ENCODE measurements at places on chromosomes 6 and 20.

DNA sequence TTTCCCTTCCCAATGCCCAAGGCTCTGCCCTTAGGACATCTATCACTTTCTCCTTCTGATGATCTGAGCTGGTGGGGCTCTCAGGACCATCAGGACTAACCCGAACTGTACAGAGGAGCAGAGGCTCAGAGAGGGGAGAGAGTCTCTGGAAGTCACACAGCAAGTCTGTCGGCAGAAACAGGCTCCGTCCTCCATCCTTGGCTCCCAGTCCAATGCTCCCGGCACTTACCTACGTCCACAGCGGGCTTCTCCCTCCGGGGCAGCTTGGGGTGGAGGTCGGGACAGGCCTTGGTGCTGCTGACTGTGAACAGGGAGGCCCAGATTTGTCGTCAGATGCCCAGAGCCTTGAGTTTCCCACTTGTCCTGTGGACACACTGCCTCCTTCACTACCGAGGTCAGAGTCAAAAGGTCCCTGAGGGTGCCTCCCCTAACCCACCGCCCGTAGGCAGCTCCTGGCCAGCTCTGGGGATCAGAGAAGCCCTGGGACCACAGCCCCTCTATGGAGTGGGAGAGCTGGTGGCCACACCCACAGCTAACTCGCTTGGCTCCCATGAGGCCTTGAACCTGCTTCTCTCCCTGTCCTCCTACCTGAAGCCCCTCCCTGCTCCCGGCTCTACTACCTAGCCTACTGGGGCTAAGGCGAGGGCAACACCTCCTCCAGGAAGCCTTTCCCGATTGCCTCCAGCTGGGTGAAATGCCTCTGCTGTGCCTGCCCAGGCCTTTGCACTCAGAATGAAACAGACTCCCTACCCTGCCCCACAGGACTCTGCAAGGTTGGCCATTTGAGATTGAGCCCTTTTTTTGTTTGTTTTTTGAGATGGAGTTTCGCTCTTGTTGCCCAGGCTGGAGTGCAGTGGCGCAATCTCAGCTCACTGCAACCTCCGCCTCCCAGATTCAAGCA, 22.6 kb downstream of the VSTM2L start:
- DNase-seq = no peak

DNA sequence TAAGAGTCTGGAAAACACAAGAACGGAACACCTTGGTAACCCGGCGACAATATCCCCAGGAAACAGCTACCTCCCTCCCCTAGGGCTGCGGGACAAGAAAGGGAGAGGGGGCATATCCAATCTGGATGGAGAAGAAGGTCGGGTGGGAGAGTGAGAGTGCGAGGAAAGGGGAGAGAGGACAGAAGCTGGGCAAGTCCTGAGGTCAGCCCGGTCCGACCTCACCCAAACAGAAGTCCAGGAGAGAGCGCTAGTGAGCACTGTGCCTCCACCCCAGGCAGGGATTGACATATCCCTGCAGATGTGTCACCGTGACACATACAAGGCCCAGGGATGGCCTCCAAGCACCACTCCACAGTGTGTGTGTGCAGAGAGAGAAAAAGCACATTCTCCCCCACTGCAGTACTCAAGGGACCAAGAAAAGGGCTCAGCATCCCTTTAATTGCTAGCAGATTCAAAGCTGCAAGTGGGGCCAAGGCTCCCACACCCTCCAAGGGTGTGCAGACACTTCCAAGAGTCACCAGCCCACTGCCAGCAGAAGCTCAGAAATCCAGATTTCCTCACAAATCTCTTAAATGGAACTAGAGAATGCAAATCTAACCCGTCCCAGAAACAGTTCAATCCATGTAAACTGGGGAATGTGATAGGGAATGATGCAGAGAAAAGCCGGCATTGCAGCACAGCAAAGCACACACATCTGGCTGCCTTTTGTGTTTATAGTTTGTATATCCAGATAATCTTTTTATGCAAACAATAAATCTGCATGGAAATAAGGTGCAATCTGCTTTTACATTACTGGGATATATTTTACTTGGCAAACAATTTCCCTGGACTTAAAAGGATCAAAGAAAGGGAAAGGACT, 3.1 kb downstream of the PXDC1 start:
- DNase-seq = peak; percentile 46

DNA sequence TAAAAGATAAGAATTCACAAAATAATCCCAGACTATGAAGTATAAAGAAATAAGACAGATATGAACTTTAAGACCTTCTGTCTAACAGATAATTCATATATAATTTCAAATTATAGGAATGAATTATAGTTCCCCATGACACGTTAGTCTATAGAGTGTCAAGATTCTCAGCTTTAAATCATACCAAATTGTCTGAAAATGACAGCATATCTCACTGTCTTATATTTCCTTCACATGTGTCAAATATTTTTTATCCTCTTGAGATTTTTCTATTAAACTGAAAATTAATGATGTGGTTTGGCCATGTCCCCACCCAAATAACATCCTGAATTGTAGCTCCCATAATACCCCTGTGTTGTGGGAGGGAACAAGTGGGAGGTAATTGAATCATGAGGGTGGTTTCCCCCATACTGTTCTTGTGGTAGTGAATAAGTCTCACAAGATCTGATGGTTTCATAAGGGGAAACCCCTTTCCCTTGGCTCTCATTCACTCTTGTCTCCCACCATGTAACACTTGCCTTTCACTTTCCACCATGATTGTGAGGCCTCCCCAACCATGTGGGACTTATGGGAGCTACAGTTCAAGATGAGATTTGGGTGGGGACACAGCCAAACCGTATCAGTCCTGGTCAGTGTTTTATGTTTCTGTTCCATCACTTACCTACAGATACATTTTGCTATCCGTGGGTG, 825.3 kb upstream of the GJE1 start:
- peak; percentile 11 for DNase-seq

GRCh38 chr6:146551545-146551944, 7.9 kb downstream of the RAB32 start:
- DNase-seq = no peak

- no peak for DNase-seq
Observed at GRCh38 chr6:168791917-168792316, 350.9 kb downstream of the SMOC2 start.

DNA sequence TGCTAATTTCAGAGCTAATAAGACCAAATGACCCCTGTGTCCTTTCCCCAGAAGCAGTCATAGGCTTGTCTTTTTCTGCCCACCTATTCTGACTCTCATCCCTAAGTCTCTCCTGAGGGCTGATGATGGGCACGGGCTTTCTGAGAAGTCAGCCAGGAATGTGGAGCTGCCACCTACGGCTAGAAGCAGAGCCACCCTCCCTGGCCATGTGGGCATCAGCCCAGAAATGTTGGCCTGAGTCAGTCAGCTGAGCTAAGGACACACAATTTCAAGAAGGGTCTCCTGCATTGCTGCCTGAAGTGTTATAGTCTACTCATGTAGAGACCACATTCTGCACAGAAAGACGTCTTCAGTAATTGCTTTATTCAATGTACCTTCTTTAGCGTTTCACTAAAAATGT, 17.1 kb downstream of the MYLIP start:
- DNase-seq = no peak

GRCh38 chr6:129494586-129494985, 215.4 kb downstream of the ARHGAP18 start:
- DNase-seq = no peak

DNA sequence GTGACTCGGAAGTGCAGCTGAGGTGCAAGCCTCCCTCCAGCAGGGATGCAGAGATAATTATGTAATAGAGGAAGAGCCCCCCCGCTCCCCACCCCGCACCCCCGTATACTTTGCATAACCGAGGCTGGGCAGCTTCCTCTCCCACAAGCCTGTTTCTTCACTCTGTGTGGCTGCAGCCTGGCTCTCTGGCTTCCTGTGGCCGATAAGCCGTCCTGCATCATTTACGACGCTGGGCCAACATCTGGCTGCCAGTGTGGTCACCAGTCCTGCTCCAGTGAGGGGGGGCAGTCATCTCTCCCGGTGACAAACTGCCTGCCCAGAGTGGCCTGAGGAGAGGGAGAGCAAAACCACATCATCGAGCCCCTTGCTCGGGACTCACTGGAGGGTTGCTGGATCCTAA, 59.2 kb downstream of the RBM38 start:
- DNase-seq = no peak

DNA sequence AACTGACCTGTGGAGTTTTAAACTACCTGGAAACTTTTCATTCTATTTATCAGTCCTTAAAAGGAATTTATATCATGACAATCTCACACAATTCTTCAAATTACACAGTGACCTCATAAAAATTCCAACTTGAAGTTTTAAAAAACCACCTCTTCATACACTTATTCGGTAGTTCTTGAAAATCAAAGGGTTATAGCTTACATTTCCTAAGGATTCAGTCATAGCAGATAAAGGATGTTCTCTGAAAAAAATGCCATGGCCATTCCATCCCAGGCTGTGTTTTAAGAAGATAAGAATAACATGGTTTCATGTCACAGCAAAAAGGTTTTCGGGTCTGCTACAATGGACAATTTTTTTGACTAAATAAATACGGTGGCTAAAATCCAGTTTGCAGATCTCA, 41.2 kb downstream of the GOPC start:
- no peak for DNase-seq

DNA sequence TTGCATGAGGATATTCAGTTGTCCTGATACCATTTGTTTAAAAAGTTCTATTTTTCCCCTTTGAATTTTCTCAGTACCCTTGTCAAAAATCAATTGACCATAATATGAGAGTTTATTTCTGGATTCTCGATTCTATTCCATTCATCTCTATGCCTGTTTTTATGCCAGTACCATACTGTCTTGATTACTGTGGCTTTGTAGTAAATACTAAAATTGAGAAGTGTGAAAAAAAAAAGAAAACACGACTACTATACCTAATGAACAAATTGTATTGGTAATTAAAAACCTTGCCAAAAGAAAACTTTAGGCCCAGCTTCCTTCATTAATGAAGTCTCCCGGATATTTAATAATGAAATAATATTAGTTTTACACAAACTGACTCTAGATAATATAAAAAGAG, 185.7 kb downstream of the TBC1D7 start:
- DNase-seq = no peak

DNA sequence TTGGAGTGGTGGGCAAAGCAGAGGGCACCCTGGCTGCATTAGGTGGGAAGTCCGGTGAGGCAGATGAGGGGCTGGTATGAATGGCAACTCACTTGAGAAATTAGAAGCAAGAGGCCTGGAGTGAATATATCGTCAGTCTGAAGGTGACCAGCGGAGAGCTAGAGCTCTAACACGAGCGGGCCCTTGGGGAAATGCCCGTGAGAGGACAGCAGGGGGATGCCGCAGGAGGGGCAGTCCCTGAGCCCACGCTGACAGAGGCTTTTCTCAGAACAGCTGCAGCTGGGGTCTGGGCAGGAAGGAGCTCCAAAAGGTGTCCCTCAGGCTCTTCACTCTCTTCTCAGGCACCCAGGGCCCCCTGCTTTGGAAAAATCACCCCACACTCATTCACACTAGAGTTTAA, 32.0 kb upstream of the CD93 start:
- no peak for DNase-seq

- DNase-seq = no peak
Observed at GRCh38 chr6:110681543-110682459, 133.5 kb downstream of the CDK19 start.

DNA sequence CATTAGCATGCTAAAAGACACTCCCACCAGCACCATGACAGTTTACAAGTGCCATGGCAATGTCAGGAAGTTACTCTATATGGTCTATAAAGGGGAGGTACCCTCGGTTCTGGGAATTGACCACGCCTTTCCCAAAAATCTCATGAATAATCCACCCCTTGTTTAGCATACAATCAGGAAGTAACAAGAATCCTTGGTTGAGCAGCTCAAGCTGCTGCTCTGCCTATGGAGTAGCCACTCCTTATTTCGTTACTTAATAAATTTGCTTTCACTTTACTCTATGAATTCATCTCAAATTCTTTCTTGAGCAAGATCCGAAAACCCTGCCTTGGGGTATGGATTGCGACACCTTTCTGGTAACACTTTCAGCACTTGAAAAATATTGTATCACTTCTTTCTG, 243.0 kb downstream of the BMP2 start:
- DNase-seq = no peak

GRCh38 chr6:22878706-22879105, 309.3 kb downstream of the HDGFL1 start:
- no peak for DNase-seq

GRCh38 chr6:28988536-28989311, 16.4 kb downstream of the ZNF311 start:
- peak; percentile 82 for DNase-seq

DNA sequence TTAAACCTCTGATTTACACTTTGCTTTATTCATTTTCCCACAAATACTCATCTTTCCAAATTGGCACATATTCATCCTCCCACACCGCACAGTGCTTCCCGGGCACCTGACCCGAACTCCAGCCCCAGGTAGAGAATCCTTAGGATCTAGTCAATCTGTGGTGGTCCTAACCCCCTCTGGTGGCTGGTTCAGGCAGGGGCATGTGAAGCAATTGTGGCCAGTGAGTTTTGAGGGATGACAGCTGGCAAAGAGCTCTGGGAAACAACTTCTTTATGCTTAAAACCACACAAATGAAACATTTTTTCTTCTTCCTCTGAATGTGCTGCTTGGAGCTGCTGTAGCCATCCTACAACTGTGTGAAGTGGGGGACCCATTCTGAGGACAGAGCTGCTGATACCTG, 54.7 kb downstream of the ELOVL5 start:
- DNase-seq = no peak

- no peak for DNase-seq
Observed at GRCh38 chr6:106637051-106637716, 7.8 kb downstream of the QRSL1 start.

GRCh38 chr6:146498309-146498708, 45.3 kb upstream of the RAB32 start:
- DNase-seq = no peak

GRCh38 chr6:3108746-3109414, 9.6 kb upstream of the BPHL start:
- DNase-seq = no peak

DNA sequence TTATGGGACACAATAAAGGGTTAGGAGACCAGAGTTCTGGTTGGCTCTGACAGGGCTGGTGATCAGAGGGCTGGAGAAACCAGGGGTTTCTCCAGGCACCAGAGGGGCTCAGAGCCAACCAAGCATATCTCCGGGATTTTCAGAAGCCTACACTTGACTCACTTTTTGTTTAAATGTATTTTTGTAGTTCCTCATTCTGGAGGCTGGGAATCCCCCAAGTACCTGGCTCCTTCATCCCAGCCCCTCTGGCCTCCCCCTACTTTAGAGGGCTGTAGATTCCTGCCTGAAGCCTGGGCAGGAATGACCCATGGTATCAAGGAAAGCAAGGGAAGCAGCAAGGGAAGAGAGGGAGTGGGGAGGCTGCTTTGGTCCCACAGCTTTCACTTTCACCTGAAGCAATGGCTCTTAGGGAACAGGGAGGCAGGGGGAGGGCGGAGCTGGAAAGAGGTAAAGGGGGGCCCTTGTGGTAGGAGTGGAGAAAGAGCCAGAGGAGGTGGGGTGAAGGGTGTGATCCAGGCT, 973 bp downstream of the CD40 start:
- no peak for DNase-seq

GRCh38 chr6:2732503-2733089, 18.1 kb downstream of the MYLK4 start:
- DNase-seq = no peak
